ENCODE measurements at places on chromosomes 5 and 9.

GRCh38 chr5:19891658-19892057 lies 96.3 kb downstream of the CDH18 start:
- DNase-seq: no peak

DNA sequence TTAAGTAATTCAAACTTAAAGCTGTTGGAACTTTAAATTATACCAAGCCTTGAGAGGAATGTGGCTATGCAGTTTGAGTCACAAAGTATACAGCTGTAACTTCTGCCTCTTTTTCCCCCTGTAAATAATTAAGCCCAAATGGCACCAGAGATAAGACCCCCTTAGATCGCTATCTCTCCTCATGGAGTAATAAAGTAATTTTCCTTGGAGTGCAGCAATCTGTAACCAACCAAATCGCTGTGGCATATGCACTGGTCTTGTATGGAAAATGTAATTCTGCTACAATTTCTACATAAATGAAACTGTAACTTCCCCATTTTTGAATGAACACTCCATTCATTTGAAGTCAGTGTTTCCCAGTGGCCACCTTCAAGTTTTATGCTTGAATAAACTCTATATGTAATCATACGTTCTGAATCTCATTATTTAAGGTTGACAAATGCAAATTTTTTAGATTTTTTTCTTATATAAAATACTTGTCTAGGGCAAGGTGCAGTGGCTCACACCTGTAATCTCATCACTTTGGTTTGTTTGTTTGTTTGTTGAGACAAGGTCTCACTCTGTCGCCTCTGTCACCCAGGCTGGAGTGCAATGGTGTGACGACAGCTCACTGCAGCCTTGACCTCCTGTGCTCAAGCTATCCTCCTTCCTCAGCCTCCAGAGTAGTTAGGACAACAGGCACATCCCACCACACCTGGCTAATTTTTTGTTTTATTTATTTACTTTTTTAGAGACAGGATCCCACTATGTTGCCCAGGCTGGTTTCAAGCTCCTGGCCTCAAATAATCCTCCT lies 12.3 kb downstream of the SUSD1 start:
- no peak for DNase-seq

GRCh38 chr9:136098844-136099243 lies 3.8 kb upstream of the NACC2 start:
- DNase-seq: no peak

- DNase-seq: no peak
Observed at GRCh38 chr9:117835798-117836197, 131.6 kb downstream of the TLR4 start.

- no peak for DNase-seq
Observed at GRCh38 chr9:34994260-34994899, 4.8 kb downstream of the DNAJB5 start.

- DNase-seq: no peak
Observed at GRCh38 chr5:87015901-87016300, 251.8 kb upstream of the RASA1 start.

GRCh38 chr5:126126574-126126973 lies 296.6 kb upstream of the GRAMD2B start:
- no peak for DNase-seq

- no peak for DNase-seq
Observed at GRCh38 chr9:14030375-14031059, 283.4 kb downstream of the NFIB start.

DNA sequence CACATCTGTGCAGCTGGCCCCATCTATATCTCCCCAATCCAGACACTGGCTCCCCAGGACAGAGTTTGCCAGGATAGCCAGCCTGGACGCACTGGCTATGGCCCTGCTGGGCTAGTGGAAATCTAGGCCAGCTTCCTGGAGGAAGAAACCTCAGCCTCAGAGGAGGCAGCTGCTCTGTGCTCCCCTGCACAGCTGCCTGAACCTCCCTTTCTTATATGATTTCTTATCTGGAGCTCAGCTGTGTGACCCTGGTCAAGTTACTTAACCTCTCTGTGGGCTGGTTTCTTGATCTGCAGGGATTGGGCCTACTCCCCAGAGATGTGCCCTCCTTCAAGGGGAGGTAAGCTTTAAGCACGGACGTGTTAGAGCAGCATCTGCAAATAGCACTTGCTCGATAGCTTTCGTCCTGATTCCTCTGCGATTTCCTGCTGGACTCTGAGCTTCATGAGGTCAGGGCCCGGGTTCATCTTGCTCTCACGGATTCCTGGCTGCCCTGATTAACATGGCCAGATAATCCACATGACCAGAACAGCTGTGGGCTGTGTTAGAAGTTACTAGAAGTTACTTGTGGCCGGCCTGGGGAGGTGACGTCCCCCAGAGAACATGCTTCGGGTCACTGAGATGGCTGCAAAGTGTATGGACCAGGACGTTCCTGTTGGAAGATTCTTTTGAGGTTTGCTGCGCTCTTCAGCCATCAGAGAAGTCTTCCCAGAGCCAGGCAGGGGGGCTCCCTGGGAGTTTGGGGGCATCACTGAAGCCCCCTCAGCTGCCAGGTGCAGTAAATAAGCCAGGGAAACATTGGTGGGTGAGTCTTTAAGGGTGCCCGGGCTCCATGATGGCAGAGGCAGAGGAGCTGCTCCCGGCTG lies 14.5 kb downstream of the C9orf50 start:
- no peak for DNase-seq

GRCh38 chr9:137198051-137198901 lies 2.3 kb downstream of the TPRN start:
- no peak for DNase-seq

DNA sequence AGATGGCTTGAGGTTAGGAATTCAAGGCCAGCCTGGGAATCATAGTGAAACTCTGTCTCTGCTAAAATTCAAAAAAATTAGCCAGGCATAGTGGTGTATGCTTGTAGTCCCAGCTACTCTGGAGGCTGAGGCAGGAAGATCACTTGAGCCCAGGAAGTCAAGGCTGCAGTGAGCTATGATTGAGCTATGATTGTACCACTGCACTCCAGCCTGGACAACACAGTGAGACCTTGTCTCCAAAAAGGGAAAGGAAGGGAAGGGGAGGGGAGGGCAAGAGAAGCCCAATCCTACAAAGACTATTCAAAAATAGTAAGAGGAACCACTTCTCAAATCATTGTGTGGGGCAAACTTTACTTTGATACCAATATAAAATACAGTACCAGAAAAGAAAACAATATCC lies 11.2 kb downstream of the SEMA4D start:
- no peak for DNase-seq

DNA sequence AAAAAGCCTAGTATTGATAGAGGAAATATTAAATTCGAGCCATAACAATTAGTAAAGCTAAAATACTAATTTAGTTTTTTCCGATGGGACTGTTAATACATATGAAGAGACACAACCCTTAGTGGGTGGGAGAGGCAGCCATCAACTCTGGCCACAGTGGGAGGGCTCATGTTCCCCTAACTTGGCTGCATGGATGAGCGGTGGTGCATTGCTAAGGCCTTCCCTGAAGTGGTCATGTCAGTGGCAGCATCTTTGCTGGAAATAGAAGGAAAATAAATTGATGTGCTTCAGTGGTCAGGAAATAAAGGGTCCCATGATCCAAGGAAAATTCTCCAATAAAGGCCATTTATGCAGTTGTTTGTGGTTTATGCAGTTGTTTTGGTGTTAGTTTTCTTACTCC lies 33.9 kb upstream of the F2RL2 start:
- no peak for DNase-seq

- DNase-seq: no peak
Observed at GRCh38 chr9:137391411-137391754, 31.6 kb downstream of the EXD3 start.

DNA sequence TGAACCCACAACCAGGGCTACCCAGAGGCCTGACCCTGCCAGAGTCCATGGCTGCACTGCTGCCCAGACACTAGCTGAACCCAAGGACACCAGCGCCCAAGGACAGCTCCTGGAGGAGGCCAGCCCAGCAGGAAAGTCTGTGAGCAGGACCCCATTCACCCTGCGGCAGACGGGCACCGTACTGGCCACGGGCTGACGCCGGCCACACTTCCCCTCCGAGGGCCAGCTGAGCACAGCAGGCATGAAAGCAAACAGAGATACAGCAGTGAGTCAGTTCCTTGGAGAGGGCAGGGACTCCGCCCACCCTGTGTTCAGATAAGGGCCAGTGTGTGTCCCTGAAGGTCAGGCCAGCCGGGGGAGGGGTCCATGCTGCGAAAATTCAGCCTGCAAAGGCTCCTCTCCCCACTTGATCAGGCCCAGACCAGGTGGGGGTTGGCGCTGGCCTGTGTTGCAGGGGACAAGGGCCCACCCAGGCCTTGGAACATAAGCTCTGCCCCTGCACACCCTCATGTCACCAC lies 3.2 kb downstream of the RNF208 start:
- no peak for DNase-seq

- no peak for DNase-seq
Observed at GRCh38 chr9:127404631-127405030, 7.7 kb downstream of the SLC2A8 start.

DNA sequence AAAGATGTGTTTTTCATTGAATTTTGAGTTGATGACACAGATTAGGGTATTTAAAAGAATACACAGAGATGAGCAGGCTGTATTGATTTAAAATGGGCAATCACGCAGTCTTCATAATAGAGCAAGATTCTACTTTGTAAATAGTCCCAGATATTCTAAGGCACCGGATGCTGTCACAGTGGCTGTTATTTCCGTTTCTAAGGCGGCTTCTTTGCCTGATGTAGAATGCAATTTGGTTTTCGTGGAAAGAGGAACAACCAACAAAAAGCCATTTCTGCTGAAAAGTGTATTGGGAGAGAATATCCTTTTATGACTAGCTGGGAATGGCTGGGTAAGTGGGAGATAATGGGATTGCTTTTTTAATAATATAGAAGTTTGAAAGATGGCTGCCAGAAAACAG lies 17.5 kb downstream of the PRKACG start:
- DNase-seq: no peak

- DNase-seq: no peak
Observed at GRCh38 chr5:105015098-105015497, 1452.5 kb upstream of the NUDT12 start.

DNA sequence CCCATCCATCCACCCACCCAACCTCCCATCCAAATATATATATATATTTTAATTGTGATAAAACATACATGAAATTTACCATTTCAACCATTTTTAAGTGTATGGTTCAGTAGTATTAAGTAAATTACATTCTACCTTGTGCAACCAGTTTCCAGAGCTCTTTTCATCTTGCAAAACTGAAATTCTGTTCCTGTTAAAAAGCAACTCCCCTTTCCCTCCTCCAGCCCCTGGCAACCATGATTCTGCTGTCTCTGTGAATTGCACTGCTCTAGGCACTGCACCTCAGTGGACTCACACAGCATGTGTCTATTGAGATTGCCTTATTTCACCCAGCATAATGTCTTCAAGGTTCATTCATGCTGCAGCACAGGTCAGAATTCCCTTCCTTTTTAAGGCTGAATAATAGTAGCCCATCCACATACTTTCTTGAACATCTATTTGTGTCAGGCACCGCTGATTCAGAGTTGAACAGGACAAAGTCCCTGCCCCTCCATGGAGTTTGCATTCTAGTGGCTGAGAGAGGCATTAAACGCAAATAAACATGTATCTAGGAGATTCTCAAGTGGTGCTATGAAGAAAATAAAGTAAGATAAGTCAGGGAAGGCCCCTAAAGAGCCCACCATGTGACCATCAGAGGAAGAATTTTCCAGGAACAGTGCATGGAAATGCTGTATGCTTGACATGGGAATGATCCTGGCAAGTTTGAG lies 24.0 kb downstream of the CSF1R start:
- no peak for DNase-seq

DNA sequence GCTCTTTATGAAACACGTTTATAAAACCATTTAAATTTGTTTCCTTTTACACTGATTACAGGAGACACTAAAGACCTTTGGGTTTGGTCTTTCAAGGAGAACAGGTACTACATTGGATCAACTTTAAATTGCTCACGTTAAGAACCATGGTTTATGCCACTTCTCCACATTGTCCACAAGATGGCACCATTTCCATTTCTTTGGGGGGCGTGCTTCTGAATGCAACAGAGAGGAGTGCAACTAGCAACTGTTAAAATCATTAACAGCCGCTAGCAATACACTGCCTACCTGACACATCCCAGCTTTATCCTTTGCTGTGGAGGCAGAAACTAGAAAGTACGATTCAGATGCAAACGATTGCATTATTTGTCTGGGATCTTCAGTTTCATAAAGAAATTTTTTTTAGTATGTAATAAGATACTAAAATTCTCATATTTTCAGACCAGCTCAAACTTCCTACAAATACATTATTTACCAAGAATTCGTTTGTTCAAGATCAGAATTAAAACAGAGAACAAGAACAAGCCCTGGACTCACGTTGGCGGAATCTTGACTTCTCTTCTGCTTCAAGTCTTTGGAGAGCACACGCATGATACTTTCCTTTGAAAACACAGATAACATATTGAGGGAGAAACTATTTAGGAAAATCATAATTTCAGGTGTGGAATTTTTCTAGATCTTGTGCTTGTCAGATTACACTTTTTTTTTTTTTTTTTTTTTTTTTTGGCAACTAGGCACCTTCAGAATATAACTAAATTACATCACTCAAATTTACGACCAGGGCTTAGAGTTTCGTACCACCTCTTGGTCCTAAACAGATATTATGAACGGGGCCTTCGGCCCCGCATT lies 702 bp downstream of the CDC20B start:
- DNase-seq: no peak

DNA sequence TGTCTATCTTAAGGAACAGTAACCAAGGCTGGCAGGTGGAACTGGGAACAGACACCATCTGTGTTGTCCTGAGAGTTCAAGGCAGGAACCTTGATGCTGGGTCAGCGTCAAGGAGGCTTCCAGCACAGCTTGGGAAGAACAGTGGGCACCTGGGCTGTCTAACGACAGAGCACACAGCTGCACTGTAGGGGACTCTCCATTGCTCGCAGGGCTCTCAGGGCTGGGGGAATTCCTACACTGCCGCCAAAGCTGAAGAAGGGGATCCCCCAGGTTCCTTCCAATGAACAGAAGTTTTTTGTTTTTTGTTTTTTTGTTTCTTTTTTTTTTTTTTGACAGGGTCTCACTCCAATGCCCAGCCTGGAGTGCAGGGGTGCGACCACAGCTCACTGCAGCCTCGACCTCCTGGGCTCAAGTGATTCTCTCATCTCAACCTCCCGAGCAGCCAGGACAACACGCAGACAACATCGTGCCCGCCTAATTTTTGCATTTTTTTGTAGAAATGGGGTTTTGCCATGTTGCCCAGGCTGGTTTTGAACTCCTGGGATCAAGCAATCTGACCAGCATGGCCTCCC lies 81.9 kb downstream of the PTPN3 start:
- no peak for DNase-seq

- DNase-seq: no peak
Observed at GRCh38 chr5:157289164-157289819, 23.4 kb downstream of the CYFIP2 start.

GRCh38 chr9:128706045-128706444 lies 3.7 kb downstream of the PKN3 start:
- DNase-seq: no peak

DNA sequence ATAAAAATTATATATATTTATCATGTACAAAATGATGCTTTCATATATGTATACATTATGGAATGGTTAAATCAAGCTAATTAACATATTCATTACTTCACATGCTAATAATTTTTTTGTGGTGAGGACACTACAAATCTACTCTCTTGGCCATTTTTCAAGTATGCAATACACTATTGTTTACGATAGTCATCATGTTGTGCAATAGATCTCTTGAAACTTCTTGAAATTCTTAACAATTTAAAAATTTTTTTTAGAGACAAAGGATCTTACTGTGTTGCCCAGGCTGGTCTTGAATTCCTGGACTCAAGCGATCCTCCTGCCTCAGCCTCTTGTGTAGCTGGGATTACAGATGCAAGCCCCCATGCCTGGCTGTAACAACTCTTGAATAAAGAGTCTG lies 45.2 kb upstream of the SHOC1 start:
- no peak for DNase-seq

GRCh38 chr5:36607114-36607571 lies 737 bp downstream of the SLC1A3 start:
- no peak for DNase-seq

All from stimulated activated CD8-positive, alpha-beta memory T cell treated with anti-CD3 and anti-CD28 coated beads, Interleukin-7, amount 100 ng/mL, for 1 hour (primary cell).